Stimulated activated naive CD4-positive, alpha-beta T cell (primary cell): ENCODE measurements at places on chromosomes 7 and 10.

DNA sequence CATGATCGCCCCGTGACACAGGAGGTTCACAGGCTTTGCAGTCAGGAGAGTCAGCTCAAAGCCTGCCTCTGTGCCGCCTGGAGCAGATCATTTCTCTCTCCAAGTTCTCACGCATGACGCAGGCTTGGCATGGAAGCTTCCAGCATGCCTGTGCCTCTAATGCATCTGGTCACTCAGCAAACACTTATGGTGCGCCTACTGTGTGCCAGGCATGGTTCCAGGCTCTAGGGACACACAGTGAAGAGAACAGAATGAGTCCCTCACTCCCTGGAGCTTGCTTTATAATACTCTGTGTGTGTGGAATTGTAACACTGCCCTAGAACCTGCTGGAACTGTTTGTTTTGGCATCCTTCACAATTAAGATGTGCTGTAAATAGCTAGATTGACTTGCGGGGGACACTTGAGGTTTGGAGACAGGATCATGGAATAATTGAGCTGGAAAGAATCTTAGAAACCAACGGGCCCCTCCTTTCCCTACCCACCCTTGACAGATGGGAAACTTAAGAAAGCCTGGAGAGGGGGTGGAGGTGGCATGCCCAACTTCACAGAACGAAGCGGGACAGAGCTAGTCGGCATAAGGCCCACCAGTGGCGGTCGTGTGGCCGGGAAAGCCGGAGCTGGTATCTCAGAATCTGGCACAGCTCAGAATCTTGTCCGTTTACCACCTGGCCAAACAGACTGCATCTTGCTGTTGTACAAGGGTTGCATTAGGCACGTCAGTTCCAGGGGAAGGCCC is 4.6 kb upstream of the MYH16 start:
- no peak for DNase-seq

DNA sequence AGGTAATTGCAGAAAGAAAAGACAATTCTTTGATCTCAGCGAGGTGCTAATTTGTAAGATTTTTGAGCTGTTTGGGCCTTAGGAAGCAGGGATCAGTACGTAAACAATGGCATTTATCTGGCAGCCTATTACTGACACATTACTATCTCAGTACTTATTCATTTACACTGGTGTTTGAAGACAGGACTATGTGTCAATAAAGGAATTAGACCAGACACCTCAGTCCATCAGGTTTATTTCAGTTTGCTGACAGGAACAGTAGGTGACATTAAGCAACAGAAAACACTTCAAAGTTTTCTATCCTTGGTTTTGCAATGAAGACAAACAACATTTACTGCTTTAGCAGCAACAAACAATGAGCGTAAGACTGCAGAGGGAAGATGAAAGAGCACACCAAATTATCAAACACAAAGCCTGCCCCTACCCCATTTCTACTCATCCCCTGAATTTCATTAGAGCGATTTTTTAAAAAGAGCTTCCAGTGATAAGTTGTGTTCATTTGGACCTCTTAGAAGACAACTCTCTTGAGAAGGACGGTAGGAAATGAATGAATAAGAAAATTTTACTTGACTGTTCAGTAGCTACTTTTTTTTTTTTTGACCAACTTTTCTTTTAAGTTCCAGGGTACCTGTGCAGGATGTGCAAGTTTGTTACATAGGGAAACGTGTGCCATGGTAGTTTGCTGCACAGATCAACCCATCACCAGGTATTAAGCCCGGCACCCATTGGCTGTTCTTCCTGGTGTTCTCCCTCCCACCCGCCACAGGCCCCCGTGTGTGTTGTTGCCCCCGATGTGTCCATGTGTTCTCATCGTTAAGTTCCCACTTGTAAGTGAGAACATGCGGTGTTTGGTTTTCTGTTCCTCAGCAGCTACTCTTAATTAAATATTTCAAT is 138.8 kb downstream of the DKK1 start:
- no peak for DNase-seq

DNA sequence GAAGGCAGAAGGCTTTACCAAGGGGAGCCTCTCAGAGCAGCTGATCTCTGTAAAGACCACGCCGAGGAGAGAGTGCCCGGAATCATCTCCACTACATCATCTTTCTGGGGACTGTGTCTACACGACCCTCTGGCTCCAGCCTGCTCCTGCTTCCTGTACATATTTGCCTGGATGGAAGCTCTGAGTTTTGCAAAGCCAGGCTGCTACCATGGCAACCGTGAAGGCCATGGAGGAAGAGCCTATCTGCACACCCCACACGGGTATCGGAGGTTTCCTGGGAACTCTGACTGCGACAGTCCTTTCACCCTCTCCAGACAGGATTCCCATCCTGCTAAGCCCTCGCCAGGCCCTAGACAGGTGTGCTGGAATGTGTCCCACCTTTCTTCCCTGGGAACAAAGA is 83.4 kb upstream of the TNRC18 start:
- no peak for DNase-seq

DNA sequence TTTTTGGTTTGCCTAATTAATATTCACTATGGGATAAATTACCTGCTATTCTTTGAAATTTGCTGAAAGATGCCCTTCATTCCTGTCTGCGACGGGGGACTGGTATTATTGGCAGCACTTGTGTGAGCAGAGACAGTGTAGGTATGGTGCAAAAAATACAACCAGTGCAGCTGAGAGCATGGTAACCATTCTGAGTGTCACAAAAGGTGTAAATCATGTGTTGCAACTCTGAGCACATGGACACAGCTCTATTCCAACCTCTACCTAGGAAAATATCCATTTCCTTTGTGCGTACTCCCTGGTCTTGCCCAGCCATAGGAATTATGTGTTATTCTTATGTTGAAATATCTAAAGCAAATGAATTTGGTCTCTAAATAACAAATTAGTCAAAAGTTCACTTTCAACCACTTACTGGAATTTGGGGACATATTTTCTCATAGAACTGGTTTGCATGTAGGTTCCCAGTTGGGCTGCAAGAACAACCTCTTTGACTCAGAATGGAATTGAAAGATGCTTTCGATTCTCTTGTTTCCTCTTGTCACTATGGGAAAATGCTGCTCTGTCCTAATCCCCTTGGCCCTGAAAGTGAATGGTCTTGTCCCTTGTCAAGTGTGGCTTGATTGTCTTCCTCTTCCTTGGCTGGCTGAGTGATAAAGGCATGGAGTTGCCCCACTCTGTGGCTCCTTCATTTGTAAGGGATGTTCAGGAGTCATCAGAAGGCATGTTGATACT is 57.0 kb downstream of the CELF2 start:
- DNase-seq = no peak

DNA sequence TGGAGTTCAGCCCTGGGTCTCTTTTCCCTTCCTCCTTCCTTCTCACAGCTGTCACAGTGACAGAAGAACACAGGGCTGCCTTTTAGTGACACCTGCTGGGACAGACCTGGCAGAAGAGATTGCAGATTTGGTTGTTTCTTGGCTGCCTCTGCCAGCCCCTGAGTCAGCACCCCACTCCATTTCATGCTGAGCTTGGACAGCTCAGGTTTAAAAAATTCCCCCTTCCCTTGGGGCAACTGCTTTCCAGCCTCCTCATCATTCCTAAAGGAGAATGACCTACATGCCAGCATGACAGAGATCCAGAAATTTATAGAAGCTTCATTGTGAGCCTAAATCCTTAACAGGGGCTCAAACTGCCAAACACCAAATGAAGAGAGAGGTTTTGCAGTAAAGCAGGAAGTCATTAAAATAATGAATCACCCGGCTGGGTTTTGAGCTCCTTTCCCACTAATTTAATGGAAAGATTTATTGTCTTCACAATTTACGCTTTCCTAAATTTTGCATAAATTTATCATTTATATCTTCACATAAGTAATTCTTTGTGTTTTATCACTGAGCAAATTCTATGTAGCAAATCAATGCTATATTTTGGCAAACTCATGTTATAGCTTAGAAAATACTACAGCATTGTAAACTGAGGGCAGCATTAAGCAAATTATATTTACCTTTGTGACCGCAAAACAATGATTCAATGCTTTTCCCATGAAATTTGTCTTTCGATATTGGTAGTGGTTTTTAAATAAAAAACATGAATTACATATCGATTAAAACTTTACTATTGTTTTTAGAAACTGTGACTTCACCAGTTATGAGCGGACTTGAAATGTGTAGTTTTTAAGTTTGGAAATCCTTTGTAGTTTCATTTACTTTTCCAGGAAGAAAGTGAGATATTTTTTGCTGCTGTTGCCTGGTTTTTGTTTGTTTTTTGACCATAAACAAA is 399.5 kb upstream of the ANKRD30A start:
- no peak for DNase-seq

DNA sequence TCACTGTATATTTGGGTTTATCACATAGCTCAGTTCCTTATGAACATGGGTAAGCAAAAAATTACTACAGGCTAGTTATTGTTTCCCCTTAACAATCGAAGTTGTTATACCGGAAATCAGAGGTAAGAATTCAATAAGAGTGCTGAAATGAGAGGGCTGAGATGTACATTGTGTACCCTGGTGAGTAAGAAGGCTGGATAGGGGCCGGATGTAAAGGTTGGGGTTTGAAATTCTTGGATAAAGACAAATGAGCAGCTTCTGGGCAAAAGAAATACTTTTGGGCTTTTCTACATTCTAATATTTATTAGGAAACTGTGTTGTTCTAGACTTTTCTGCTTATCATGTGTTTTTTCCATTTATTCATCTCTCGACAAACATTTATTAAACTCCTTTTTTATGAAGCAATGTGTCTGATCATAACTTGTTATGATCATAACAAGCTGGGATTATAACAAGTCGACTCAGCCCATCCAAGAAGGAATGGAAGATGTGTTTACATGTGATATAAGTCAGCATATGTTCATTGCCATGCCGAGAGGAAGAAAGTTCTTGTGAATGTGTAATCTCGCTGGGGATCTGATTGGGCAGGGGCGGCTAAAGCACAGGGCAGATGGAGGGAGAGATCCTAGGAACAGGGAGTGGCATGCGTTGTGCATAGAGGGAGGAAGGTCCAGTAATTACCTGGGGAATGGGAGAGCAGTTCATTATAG is 155.3 kb downstream of the PLXDC2 start:
- no peak for DNase-seq

GRCh38 chr10:43683451-43684291 is 35.0 kb upstream of the ZNF32 start:
- DNase-seq = no peak

GRCh38 chr7:151426441-151426903 is 13.5 kb downstream of the CRYGN start:
- no peak for DNase-seq
